ENCODE measurements at places on chromosomes 3 and 15. TPM values are rescaled to one million over a fixed set of nuclear protein-coding genes. Genes with fewer than 3 reads are reported as not detected.

The ALDH1A3 gene
- total RNA-seq: 2,025 TPM

The CCR8 gene
- not detected for total RNA-seq

The GHSR gene
- total RNA-seq: not detected

The SKOR1 gene
- 1.1 TPM for total RNA-seq

The GOLGA8R gene
- total RNA-seq: 0.19 TPM

The MB21D2 gene
- total RNA-seq: 6.1 TPM
